ENCODE measurements at places on chromosomes 3 and 15. TPM values are rescaled to one million over a fixed set of nuclear protein-coding genes. Genes with fewer than 3 reads are reported as not detected.

UBR1 gene
- total RNA-seq: 20.9 TPM

PLSCR5 gene
- total RNA-seq: not detected

MASP1 gene
- total RNA-seq: 30.5 TPM

SLC22A14 gene
- total RNA-seq: 0.14 TPM

HIGD2B gene
- total RNA-seq: not detected

KLHDC8B gene
- total RNA-seq: 55.7 TPM

IQCB1 gene
- total RNA-seq: 9.4 TPM

GRCh38 chr3:32456429-32457130 lies 46.1 kb downstream of the CMTM6 start:
- DNase-seq: no peak

DNA sequence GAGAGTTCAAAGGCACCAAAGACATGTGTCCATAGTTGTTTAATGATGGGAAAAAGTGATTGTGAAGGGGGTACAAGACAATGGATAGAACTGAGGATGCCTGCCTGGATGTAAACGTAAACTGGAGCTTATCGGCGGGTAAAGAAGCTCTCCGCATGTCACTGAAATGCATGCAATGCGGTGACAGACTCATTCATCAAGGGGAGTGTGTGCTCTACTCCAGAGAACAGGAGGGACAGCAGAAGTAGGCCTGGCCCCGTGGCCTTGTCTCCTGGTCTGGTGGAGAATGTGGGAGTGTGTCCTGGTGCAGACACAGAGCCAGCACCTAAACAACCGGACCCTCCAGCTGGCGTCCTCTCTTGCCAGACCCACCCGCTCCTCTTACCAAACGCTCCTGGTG lies 50.6 kb downstream of the TRPM1 start:
- no peak for DNase-seq

DNA sequence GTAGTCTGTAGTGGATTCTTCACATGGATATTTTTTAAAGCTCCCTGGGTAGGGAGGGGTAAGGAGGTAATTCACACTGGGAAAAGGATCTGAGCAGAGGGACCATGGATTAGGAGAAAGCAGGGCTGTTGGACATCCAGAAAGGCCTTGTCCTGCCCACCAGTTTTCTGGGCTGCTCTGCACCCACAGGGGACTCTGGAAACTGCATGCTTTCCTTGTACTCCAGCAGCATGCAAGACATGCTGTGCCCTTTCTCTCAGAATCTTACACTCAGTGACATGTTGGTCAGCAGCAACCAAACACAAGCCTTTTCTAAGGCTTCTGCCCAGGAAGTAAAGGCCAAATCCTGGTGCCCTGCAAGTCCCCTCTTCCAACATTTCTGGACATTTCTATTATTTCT lies 2.5 kb upstream of the FBN1 start:
- no peak for DNase-seq

- DNase-seq: no peak
These were observed 141.4 kb upstream of the MRPS22 start for GRCh38 chr3:139202226-139202958.

GRCh38 chr3:190059242-190059590 lies 61.5 kb downstream of the P3H2 start:
- DNase-seq: no peak

DNA sequence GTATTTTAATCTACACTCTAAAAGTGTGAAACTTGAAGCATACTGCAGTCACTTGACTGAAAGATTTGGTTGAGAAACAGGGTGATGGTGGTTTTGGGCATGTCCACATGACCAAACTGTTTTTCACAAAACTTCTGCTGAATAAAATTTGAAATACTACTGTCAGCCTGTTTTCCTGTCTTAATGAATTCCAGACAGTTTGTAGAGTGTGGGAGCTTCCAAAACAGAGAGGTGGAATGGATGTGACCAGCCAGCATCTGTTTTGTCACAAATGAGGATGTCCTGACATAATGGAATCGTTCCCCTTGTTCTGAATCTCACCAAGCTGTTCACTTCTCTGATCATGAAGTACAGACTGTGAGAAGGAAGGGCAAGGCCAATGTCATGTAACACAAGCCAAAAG lies 11.8 kb downstream of the MITF start:
- DNase-seq: no peak

- DNase-seq: no peak
These were observed 6.9 kb upstream of the SKIC8 start for GRCh38 chr15:78306176-78306774.

DNA sequence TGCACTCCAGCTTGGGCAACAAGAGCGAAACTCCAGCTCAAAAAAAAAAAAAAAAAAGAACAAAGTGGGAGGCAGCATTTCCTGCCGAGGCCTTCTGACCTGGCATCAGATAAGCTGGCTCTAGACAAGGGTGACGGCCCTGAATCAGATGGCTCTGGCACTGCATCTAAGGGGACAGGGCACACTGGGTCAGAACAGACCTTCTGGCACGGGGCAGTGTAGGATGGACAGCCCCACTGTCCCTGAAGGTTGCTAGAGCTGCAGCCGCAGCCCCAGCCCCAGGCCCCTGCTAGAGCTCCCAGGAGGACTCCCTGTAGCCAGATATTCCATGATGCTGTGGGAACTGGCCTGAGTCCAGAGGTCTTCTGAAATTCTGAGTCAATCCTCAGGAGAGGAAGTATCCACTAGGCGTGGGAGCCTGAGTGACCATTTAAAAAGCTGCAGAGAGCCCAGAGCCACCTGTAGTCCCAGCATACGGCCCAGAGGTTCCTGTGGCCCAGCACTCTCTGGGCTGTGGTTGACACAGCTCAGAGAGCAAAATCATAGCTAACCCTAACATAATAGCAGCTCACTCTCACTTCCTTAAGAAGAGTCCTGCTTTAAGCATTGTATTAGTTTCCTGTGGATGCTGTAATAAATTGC lies 69.2 kb upstream of the MFGE8 start:
- peak; percentile 83 for DNase-seq

DNA sequence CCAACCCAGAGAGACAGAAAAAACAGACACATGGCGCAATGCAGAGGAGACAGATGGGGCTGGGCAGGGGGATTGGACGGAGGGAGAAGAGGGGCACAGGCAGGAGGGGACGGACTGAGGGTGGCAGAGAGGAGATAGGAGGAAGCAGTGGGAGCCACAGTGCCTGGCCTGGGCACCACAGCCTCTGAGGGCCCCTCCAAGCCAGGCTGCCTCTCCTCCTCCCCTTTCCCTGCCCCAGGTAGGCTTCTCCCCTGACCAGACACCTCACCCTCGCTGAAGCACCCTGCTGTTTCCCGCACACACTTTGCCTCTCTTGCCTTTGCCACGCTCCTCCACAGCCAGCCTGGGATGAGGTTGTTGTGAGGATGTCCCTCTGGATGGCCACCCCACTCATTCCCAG lies 84.0 kb upstream of the PRR20G start:
- DNase-seq: no peak

- no peak for DNase-seq
These were observed 27.3 kb downstream of the BCL2L10 start for GRCh38 chr15:52085299-52085698.

DNA sequence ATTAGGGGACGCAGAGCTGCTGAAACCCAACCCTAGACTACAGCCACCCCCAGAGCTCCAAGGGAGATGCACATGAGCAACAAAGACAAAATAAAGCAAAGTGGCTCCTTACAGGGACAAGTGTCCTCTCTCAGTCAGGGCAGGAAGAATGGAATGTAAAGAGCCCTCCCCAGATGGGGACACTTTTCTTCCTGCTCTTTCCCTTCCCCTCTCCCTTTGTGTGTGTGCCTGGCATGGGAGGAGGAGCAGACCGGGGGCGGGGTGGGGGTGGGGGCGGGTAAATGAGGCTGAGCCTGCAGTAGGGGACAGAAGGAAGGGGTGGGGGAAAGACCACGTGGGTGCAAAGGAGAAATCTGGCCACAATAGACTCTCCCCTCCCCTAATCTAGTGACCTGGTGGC lies 37.4 kb downstream of the ACAA1 start:
- DNase-seq: no peak

GRCh38 chr3:179837374-179837773 lies 184.5 kb downstream of the USP13 start:
- no peak for DNase-seq

DNA sequence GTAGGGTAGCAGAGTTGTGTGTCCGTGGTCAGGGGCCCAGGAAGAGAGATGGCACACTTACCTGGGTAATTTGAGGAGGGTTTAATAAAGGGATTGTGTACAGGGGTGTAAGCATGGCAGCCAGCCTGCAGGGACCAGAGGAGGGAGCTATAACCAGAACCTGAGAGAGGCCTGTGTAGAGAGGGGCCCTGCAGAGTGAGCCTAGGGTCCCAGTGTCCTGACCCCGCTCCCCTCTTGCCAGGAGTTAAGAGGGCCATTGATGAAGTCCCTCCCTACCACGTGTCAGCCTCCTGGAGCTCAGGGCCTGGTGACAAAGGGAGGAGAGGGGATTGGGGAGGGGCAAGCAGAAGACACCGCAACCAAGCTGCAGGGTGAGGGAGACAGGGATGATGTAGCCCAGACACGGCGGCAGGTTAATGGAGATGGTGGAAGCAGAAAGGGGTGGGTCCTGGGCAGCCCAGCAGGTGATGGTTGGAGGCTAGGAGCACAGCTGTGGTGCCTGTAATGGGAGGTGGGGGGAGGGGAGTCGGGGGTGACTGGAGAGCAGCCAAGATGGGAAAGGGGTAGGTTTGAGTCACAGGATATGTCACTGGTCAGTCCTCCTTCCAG lies 165.4 kb upstream of the TOPAZ1 start:
- DNase-seq: no peak

DNA sequence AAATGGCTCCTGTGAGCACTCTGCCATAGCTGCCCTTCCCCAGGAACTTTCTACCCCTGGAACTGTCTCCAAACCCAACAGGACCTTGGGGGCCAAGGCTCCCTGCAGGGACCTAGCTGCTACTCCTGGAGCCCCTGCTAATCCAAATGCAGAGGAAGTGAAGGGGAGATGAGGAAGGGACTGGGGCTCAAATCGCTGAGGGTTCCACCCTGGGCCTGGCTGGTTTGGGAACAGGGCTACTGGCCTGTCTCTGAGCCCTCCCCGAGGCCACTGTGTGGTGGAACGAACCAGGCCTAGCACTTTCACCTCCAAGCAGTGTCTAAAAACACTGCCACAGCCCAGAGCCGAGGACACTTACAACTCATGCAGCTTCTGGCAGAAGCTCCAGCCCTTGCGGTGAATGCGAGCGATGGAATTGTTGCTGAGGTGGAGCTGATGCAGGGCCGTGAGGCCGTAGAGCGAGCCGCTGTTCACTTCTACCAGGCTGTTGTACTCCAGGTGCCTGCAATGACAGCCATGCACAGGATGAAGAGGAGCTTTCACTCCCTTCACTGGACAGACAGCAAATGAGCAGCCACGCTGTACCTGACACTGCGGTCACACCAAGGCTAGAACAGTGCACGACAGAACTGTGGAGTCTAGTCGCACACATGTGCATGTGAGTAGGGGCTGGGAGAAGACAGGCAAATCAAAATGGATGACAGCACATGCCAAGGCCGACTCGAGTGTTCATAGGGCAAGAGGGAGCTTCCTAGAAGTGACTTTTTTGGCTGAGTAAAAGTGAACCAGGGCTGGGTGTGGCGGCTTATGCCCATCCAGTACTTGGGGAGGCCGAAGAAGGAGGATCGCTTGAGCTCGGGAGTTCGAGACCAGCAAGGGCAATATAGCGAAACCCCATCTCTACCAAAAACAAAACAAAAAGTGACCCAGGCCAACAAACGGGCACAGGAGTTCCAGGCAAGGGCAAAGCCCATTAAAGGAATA lies 90.8 kb downstream of the LRIG1 start:
- DNase-seq: no peak

- no peak for DNase-seq
These were observed 236.4 kb downstream of the LPP start for GRCh38 chr3:188390343-188390718.
